ENCODE measurements at places on chromosomes 2 and 18.

DNA sequence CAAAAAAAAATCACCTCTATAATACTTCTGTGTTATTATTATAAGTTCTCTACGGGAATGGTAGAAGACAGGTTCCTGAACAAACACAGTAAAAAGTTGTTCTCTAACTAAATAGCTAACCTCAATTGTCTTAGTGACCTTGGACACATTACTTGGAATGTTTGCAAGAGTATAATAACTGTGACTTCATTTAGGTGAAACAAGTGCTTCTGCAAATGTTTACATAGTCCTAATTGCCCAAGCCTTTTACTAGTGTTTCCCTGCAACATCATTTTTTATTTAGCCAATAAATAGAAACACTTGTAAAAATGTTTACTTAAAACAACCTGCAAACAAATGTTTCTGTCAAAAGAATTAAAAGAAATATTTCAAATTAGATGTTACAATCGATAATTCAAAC, 9.9 kb downstream of the PLEKHM3 start:
- no peak for DNase-seq

GRCh38 chr2:190835303-190835930, 45.2 kb upstream of the GLS start:
- no peak for DNase-seq

DNA sequence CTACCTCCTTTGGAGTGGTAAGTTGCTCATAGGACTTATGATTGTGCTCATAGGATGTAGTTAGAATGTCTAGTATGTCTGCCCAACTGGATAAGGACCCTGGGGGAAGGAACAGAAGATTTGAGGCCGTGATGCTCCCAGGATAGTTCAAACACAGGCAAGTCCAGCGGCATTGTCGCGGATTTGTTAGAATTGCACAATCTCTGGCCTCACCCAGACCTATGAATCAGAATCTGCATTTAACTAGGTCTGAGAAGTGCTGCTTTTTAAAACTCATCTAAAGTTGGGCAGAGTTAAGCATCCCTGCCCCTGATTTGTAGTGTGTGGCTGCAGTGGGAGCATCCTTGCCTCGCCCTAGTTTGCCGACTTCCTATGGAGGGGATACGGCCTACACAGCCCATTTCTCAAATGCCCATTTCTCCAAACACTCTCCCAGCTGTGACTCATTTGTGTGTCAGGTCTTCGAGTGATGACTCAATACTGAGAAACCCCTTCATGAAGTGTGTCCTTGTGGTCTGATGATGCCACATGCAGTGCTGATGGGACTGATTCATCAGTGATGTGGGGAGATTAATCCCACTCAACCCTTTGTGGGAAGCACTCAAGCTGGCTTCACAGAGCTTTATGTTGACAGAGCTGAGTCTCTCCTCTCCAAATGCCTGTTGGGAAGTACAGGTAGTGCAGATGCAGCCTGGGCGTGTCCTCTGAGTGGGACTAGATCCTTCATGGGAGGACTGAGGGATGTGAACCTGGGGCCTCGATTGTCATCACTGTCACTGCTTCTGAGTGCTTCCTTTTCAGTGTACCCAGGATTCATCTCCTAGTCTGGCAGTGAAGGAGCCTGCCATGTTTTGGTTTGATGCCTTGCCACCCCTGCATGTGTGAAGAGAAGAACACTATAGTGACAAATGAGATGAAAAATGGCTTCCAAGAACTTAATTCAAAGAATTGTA, 18.7 kb downstream of the SMIM21 start:
- DNase-seq, result no peak

DNA sequence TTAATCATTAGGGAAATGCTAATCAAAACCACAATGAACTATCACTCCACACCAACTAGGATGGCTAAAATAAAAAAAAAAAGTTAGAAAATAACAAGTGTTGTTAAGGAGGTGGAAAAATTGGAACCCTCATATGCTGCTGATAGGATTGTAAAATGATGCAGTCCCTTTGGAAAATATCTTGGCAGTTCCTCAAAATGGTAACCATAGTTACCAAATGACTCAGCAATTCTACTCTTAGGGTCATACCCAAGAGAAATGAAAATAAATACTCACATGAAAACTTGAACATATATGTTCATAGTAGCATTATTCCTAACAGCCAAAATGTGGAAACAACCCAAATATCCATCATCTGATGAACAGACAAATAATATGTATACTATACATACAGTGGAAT, 15.7 kb upstream of the ACVR2A start:
- DNase-seq, result no peak

DNA sequence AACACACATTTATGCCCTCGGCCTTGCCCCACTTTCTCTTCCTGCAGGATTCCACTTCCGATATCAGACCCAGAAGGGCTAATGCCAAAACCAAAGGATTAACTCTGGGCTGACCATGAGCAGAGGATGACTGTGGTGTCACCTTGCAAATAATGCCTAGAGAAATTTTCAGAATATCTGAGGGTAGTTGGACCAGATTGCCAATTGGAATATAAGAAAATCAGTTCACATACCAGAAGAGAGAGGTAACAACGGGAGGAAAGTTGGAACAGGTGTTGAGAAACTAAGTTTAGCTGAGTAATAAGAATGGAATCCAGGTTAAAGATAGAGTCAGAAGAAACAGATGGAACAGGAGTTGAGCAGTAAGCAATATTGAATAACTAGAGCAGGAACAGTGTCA, 232.7 kb upstream of the UBE2E3 start:
- DNase-seq, result no peak

DNA sequence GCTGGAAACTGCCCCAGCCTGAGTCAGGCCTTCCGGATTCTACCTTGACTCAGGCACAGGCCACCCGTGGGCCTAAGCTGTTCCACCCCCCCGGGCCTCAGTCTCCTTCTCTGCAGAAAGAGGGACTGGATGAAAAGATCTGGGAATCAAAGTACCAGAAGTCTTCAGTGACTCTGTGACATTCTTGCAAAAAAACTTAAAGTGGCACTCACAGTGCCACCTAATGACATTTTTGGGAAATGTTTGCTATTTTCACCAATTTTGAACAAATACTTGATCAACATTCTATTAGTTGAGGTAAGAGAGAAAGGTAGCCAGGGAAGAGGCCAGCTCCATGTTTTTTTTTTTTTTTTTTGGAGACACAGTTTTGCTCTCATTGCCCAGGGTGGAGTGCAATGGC, 48.3 kb upstream of the ACAA2 start:
- no peak for DNase-seq

GRCh38 chr18:52070291-52070756, 269.7 kb upstream of the DCC start:
- DNase-seq, result no peak

DNA sequence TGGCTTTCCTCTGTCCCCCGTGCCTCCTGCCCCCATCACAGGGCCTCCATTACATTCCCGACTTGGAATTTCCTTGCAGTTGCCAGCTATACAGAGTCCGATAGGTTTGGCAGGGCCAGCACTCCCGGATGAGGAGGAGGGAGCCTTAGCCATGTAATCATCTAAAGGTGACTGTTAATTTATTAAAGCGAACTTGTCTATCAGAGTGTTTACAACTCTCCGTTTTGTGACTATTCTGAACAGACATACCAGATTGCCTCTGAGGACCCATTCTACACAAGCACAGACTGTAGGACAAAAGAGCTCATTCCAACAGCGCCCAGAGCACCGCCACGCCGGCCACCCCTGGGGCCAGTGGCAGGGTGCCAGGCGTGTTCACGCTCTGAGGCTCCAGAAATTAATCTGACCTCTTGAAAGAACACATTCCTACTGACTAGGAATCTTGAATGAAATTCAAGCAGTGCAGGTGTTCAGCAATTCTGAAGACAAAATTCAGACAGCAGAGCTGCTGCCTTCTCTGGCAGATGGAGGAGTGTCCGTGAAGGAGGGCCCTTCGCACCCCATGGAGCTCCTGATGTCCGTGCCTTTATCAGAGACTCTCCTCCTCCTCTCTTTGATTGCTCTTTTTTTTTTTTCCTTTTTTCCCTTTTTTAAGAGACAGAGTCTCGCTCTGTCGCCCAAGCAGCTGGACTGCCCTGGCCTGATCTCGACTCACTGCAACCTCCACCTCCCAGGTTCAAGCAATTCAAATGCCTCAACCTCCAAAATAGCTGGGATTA, 58.1 kb upstream of the RALBP1 start:
- DNase-seq, result no peak

GRCh38 chr18:35777039-35777438, 195.4 kb upstream of the RMP24 start:
- no peak for DNase-seq

GRCh38 chr2:133636287-133636686, 68.0 kb upstream of the NCKAP5 start:
- DNase-seq, result no peak

DNA sequence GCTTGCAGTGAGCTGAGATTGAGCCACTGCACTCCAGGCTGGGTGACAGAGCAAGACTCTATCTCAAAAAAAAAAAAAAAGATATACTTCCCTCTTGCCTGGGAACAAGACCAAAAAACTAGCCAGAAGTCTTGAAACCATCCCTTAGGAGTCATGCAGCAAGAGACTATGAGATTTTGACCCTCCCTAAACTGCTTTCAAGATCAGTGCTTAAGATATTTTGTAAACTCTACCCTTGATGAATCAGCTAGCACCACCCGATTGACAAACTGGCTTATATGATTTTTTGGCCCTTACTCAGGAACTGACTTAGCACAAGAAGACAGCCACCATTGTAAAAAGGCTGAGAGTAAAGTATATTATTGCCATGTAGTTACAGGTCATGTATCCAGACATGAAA, 3.8 kb downstream of the SULT1C3 start:
- DNase-seq, result no peak

- DNase-seq, result no peak
Observed at GRCh38 chr2:104702031-104702850, 151.7 kb upstream of the POU3F3 start.

DNA sequence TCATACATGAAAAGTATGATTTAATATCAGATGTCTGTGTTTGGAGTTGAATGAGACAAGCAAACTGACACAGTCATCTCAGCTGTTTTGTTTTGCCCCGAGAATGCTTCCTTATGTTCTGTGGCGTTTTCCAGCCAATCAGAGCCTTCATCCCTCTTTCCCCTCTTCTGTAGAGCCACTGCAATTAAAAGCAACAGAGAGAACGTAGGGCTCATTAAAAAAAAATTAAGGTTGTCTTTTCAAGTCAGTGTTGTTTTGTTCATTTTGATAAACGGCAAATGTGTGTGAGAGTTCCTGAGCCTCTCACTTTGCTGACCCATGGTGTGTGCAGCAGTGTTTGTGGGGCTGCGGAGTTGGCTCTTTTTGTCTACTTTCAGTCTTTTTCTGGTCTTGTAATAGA, 216.0 kb downstream of the FHOD3 start:
- no peak for DNase-seq

- no peak for DNase-seq
Observed at GRCh38 chr2:122660786-122661634, 905.6 kb downstream of the TSN start.

- DNase-seq, result no peak
Observed at GRCh38 chr2:178188466-178188865, 5.8 kb upstream of the OSBPL6 start.

DNA sequence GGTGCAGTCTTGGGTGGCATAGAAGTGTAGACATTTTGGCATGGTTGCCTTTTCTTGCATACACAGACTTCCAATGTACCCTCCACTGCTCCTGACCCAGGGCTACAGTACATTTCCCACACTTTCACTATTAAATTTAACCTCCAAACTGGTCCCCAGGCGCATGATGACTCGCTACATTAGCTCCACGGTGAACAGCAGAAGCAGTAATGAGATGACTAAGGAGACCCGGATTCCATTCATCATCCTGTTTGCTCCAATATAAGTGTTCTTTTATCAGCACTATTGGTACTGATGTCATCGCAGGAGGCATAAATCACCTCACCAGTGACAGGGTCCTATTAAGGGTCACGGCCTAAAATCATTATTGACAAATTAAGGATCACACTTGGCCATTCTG, 316.5 kb downstream of the EN1 start:
- DNase-seq, result no peak

GRCh38 chr2:77920838-77921366, 398.7 kb upstream of the LRRTM4 start:
- no peak for DNase-seq
